Activated gamma-delta T cell treated with Interleukin-2 at 50 U/mL for 16 hours (primary cell): ENCODE measurements at places on chromosomes 3 and 15.

- DNase-seq = no peak
Observed at GRCh38 chr3:183481582-183481981, 53.2 kb upstream of the MCF2L2 start.

DNA sequence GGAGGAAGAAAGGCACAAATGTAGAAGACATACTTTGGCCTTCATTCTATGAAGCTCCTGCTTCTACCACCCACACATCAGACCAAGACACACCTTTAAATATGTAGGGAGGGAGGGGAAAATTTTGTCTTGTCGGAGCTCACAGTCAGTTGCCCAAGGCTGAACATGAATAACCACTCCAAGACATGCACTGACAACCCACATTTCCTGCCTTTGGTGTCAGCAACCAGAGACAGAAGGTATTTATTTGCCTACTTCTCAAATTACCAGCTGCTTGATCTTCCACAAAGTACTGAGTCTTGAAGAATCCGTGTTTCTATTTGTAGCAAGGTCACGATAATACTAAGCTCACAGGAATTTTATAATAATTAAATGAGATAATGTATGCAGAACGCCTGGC, 169.7 kb downstream of the KCNMB2 start:
- no peak for DNase-seq

GRCh38 chr15:60528530-60528929, 49.6 kb upstream of the ICE2 start:
- no peak for DNase-seq

DNA sequence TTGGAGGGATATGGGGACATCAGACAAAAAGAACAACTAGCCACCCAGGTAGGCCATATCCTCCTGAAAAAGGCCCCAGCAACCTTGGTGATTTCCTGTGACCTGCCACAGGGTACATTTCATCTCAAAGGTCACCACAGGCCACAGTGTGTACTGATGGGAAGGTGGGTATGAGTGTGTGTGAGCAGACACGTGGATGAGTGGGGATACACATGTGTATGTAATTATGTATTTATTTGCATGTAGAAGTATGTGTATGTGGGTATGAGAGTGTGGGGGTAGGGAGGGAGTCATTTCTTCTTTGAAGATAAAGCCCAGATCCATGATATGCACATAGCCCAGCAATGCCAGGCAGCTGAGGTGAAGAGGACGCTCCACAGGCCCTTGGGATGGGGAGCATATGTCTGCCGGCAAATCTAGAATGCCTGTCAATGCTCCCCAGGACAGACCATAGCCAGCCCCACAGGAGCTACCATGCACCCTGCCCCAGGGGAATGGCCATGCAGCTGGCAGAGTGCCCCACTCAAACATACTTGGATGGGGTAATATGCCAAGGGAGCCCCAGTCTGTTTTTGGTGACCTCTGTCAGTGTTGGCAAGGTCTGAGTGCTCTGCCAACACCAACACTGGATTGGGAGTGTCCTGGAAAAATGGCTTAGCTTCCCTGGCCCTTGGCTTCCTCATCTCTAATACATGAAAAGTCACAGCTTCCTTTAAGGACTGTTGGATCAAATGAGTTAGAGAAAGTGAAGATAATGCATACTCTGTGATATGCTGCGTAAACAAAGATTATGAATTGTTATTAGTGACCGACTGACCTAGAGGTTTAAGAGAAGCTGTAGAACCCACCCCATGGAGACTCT, 42.4 kb downstream of the RAB6B start:
- no peak for DNase-seq

GRCh38 chr3:184360070-184360928, 1.1 kb downstream of the CLCN2 start:
- DNase-seq = no peak

DNA sequence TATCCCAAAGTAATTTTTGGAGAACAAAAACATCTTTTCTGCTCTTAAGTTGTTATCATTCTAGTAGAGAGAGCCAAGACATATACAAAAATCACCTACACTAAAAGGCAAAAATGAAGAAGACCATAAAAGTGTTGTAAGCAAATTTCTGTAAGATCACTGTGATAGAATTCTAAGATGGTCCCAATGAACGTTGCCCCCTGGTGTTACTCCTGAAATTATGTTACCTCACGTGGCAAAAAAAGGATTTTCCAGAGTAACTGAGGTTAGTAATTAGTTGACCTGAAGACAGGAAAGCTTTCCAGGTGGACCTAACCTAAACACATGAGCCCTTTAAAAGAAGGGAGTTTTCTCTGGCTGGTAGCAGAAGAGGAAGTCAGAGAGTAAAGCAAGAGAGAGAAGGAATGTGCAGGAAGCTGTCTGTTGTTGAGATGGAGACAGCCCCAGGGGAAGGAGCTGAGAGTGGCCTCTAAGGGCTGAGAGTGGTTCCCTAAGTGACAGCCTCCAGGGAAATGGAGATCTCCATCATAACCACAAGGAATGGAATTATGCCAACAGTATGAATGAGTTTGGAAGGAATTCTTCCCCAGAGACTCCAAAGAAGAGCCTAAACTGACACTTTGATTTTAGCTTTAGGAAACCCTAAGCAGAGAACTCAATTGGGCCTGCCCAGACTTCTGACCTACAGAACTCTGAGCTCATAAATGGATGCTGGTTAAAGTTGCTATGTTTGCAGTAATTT, 205.9 kb downstream of the CD47 start:
- DNase-seq = no peak

GRCh38 chr3:155423526-155424322, 130.2 kb upstream of the STRIT1 start:
- DNase-seq = no peak

GRCh38 chr15:95663156-95664100, 667.1 kb upstream of the NR2F2 start:
- DNase-seq = no peak

DNA sequence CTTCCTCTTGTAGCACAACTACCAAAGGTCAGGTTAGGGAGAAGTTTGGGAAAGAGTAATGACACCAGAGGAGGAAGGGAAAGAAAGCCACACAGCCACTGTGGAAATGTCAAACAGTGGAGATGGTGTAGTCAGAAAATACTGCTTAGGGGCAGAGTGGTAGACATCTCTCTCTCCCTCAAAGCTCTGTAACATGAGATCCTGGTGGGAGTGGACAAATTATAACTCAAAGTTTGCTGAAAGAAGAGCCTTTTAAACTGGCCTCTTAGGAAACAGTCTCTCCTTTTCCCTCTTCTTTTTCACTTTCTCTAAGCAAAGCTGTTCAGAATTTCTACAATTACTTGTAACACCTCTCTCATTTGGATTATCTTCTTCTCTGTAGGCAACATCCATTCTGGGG, 55.8 kb downstream of the LRRN1 start:
- no peak for DNase-seq

- peak; percentile 77 for DNase-seq
Observed at GRCh38 chr3:31532587-31533168, at the start of gene STT3B. TSS of gene STT3B (plus strand) at chr3:31532925. CDS start at chr3:31532999, 74 bp downstream.

GRCh38 chr3:187812496-187812895, 67.2 kb upstream of the BCL6 start:
- no peak for DNase-seq

GRCh38 chr15:48540756-48541155, 104.8 kb downstream of the FBN1 start:
- DNase-seq = no peak

DNA sequence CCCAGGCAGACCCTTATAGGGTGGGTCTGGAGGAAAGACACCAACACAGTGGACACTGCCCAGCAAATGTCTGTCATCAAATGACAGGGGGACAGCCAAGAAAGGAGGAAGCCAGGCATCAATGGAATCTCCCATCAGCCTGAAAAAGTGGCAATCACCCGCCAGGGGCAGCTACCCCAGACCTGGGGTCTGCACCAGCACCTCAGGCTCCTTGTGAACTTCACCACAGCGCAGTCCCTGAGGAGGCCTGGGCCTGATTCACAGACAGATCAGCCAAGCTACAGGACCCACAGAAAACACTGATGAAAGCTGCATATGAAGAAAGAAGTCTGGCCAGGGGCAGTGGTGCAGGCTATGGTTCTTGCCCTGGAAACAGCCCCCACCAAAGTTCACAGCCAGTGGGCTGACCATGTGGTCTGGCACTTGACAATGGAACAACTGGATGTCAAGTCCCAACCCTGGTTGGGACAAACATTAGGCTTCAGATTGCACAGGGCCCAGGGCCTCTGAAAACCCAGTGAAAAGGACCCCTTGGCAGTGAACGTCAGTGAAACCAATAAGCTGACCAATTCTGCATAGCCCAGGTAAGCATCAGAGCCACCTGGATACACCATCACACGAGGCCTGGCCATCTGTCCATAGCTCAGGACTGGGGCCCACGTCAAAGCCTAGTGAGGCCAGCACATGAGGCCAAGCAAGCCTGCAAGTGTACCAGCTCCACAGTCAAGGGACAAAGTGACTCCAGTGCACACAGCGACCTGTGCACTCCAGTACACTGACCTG, 29.1 kb downstream of the ALS2CL start:
- DNase-seq = no peak
